ENCODE measurements at places on chromosomes 11 and 22.

DNA sequence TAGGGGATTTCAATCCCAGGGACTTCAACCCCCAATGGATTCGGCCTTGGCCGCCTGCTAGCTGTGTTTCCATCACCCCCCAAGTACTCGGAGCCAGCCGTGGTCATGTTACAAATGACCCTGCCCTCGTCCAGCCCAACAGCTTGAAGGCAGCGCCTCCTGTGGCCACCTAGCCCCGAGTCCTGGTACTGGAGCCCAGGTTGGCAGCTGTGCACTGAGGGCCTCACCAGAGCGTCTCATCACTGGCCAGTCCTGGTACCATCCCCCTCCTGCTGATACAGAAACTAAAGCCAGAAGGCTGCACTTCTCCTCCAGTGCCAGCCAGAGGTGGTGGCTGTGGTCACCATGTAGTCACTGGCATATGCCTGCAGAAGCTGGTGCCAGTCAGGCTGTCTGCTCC is 44.9 kb upstream of the FADD start:
- DNase-seq = no peak

DNA sequence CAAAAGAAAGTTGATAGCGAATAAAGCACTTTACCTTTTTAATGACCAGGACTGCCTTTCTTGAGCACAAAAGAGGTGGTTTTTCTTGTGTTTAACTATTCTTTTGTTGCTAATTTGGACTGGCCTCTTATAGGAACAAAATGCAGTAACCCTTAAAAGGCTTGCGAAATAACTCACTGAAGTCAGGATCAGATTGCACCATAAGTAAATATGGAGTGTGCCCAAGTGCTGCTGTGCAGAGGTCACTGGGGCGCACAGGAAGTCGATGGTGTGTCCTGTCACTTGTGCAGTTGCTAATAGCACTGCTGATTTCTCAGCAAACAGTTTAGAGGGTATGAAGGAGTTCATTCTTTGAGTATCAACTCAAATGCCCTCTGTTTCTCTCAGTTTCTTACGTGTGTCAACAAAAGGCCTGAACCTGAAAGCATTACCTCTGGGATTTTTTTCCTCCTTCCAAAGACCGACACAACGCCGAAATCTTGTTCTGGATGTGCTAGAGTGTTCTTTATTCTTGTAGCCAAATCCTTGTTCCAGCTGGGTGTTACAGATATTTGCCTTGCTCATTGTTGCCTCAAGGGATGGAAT is 71.3 kb downstream of the ATXN10 start:
- no peak for DNase-seq

DNA sequence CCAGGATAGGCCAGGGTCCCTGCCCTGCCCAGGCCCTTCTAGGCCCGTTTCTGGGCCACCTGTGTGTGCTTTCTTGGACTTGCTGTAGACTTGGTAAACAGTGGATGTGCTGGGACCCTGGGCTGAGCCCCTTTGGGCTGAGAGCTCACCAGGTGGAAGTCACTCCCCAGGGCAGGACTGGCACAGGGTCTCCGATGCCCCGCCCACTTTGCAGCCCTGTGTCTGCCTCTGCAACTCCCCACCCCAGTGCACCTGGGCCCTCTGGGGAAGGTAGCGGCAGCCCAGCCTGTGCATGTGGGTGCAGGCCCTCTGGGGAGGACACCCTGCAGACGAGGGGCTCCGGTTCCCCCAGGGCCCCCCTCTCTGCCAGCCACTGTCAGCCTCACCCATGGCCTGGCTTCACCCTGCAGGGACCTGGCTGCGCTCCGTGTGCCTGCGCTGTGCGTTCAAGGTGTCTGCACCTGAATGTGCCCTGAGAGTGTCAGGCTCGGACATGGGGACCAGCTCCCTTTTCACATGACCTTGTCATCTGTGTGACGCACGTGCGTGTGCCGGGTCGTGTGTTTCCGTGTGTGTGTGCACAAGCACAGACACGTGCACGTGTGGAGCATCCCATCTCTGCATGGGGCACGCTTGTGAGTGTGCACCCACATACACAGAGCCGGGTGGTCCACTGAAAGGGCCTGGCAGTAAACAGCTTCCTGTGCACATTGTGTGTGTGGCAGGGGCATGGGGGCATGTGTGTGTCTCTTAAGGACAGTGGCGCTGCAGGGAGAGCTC is 118.5 kb downstream of the KCNQ1OT1 start:
- DNase-seq = no peak

DNA sequence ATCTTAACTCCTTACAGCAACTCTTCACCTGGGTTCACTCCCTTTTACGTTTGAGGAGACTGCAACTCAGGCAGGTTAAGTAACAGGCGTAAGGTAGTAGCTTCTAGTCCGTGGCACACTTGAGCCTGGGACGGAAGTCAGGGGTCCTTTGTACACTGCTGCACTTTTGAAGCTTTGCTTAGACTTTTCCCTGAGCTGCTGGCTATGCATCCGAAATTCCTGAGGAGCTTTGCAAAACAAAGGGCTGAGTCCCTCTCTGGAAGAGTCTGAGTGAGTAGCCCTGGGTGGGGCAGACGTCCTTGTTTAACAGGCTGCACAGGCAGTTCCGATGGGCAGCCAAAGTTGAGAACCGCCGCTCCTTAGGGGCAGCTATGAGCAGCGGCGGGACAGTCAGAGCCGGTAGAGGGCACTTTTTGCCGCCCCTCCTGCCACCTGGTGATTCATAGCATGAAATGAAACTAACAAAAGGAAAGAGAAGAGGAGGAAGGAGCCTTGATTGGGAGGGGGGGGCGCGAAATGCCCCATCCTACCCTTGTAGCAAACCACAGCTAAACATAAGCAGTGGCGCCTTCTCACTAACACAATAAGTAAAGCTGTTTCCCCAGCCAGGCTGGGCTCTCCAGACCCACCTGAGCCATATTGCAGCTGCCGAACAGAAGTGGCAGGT is 1.4 kb downstream of the TMEM109 start:
- DNase-seq = no peak

DNA sequence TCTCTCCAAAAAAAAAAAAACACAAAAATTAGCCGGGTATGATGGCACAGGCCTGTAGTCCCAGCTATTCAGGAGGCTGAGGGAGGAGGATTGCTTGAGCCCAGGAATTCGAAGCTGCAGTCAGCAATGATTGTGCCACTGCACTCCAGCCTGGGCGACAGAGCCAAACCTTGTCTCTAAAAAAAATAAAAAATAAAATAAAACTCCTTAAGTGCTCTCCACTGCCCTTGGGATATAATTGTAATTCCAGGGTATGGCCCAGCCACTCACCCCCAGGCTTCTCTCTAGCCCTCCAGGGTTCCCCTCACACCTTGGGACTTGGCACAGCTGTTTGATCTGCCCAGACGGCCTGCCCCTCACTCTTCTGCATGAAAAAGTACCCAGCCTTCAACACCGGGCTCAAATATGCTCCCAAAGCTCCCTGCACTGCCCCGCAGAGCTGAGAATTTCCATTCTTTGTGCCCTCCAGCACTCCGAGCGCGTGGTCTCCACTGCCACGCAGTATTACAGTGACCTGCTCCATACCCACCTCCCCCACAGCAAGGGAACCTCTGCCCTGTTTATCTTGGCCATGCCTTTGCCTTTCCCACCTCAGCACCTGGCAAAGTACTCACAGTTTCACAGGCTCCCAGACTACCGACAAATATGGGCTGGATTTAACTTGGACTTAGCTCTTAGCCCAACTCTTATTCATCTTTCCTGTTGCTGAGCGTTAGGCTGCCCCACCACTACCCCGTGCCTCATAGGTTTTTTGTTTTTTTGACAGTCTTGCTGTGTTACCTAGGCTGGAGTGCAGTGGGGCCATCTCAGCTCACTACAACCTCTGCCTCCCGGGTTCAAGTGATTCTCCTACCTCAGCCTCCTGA is 7.6 kb upstream of the FTH1 start:
- no peak for DNase-seq

DNA sequence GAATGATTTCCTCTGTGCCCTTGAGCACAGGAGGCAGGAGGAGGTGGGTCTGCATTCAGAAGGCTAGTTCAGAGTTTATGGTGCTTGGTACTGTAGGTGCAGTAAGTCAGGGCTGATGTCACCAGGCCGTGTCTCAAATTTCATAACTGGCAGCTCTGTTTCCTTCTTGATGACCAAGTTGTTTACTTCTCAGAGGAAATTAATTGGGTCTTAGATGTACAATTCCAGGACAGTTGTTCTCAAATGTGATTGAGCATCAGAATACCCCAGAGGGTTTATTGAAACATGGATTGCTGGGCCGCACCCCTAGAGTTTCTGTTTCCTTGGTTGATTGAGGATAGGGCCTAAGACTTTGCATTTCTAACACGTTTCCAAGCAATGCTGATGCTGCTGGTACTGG is 6.2 kb downstream of the AMOTL1 start:
- no peak for DNase-seq

- no peak for DNase-seq
Observed at GRCh38 chr11:72112978-72113808, 698 bp upstream of the ANAPC15 start.

GRCh38 chr11:8321876-8322275 is 58.2 kb upstream of the LMO1 start:
- DNase-seq = no peak

DNA sequence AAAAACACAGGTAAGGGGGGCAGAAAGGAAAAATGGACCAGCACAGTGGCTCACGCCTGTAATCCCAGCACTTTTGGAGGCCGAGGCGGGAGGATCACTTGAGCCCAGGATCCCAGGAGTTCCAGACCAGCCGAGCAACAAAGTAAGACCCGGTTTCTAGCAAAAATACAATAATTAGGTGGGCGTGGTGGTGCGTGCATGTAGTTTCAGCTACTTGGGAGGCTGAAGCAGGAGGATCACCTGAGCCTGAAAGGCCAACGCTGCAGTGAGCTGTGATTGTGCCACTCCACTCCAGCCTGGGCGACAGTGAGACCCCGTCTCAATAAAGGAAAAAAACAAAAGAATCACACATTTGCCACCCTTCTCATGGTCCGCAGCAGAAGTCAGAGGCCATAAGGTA is 519.4 kb downstream of the BRD1 start:
- DNase-seq = no peak

- DNase-seq = no peak
Observed at GRCh38 chr11:8698917-8699441, 16.4 kb downstream of the RPL27A start.

GRCh38 chr11:73958521-73959141 is 7.8 kb downstream of the DNAJB13 start:
- no peak for DNase-seq

GRCh38 chr22:31607696-31608095 is 54.3 kb downstream of the PISD start:
- no peak for DNase-seq

GRCh38 chr11:69518081-69518950 is 36.9 kb downstream of the LINC01488 start:
- DNase-seq = no peak

- no peak for DNase-seq
Observed at GRCh38 chr22:20091690-20092476, 11.8 kb downstream of the DGCR8 start.

GRCh38 chr11:128415539-128415938 is 171.8 kb downstream of the ETS1 start:
- no peak for DNase-seq

DNA sequence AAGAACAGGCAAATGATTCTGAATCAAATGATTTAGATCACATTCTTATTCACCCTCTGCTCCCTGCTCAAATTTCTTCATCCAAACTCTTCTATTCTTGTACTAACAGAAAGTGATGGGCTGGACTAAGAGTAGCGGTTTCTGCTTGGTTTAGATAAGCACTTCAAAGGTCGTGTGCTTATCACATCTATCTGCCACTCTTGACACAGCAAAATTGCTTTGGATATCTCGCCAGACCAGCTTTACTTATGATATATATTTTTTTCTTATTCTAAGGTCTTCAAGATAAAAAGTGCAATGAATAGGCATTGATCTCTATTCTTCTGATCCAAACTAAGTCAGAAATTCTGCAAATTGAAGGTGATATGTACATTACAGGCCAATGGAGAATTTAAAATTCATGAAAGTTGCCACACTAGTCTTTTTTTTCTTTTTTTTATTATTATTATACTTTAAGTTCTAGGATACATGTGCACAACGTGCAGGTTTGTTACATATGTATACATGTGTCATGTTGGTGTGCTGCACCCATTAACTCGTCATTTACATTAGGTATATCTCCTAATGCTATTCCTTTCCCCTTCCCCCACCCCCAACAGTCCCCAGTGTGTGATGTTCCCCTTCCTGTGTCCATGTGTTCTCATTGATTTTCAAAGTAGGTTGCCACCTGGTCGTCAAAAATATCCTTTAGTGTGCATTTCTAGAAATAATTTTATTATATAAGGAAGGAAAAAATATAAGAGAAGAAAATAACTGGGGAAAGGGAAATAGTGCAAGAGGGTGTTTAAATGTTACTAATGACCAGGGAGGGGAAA is 1941.0 kb upstream of the RAG2 start:
- no peak for DNase-seq

Measured in glomerular endothelial cell (primary cell).